ENCODE measurements at places on chromosomes 3 and 15.

DNA sequence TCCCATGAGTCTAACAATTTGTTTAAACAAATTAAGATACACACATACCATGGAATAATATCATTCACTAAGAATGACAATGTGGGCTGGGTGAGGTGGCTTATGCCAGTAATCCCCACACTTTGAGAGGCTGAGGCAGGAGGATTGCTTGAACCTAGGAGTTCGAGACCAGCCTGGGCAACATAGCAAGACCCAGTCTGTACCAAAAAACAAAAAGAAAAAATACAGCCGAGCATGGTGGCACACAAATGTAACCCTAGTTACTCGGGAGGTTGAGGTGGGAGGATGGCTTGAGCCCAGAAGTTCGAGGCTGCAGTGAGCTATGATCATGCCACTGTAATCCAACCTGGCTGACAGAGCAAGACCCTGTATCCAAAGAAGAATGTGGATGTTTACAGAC, 4.0 kb upstream of the ZNF710 start:
- DNase-seq, result no peak

DNA sequence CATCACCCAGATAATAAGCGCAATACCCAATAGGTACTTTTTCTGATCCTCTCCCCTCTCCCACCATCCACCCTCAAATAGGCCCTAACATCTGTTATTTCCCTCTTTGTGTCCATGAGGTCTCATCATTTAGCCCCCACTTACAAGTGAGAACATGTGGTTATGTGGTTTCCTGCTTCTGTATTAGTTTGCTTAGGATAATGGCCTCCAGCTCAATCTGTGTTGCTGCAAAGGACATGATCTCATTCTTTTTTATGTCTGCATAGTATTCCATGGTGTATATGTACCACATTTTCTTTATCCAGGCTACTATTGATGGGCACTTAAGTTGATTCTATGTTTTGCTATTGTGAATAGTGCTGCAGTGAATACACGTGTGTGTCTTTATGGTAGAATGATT, 165.4 kb downstream of the MBNL1 start:
- DNase-seq, result no peak

- DNase-seq, result no peak
These were observed 31.5 kb upstream of the SLC2A2 start for GRCh38 chr3:171058058-171058457.

DNA sequence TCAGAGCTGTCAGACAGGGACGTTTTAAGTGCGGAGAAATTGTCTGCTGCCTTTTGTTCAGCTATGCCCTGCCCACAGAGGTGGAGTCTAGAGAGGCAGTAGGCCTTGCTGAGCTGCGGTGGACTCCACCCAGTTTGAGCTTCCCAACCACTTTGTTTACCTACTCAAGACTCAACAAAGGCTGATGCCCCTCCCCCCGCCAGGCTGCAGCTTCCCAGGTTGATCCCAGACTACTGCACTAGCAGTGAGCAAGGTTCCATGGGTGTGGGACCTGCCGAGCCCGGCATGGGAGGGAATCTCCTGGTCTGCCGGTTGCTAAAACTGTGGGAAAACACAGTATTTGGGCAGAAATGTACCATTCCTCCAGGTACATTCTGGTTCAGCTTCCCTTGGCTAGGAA, 282.1 kb downstream of the VGLL3 start:
- DNase-seq, result no peak

GRCh38 chr15:84764585-84764984, 16.2 kb downstream of the ZNF592 start:
- no peak for DNase-seq

GRCh38 chr3:13652728-13653127, 103.8 kb downstream of the FBLN2 start:
- no peak for DNase-seq

DNA sequence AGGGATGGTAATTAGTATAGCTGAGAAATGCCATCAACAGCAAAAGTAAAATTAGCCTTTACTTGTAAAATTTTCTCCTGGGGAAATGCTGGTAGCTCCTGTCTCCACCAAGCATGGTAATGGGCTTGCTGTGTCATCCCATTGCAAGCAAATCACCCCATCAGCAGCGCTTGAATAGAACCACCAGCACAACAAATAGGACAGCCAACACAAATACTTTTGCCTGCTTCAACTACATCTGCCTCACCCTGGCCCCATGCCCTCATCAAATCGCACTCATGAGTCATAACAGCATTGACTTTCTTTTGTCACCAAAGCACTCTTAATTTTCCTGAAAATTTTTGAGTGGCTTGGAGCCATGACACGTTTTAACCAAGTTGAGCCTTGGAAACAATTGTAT, 52.6 kb downstream of the ERC2 start:
- no peak for DNase-seq

- no peak for DNase-seq
These were observed 15.7 kb downstream of the CIDEC start for GRCh38 chr3:9864200-9864927.

DNA sequence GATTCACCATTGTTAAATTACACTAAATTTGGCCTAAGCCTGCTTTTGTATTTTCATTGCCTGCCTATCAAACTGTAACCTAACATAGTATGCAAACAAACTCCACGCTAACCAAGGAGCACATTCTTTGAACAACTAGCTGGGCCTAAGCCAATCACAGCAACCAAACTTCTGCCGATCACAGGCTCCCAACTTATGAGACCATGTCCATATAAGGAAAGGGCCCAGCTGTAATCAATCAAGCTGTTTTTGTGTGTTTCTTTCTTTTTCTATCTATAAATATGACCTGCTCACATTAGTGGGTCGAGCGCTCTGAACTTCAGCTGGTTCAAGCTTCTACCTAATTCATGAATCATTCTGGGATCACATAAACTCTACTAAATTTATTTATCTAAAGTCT, 473.6 kb downstream of the SI start:
- no peak for DNase-seq

DNA sequence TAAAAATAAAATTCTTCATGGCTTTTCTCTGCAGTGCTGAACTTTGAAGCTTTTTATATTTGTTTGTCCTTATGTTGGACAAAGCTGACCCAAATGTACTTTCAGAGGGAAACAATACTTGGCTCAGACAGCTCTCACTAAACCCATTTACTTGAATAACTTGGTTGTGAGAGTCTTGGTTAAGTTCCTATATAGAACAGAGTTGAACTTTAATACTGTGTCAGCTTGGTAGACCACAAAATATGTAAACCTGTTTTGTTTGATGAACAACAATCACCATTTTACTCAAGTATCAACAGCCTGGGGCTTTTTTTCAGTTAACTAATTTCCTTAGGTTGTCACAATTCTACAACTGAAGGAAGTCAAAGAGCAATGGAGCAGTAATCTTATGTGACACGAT, 211.9 kb downstream of the CADM2 start:
- DNase-seq, result no peak

Measured in GM06990 (cell line).